ENCODE measurements at places on chromosomes 2 and 18.

- no peak for DNase-seq
- H3K36me3 ChIP-seq, result no peaks in the 10 kb centered on the region
- no peak overlapping the region for H3K27ac ChIP-seq
- peaks cover 4% of the 10 kb centered on the region for H3K27me3 ChIP-seq
- no peaks in the 10 kb centered on the region for H3K4me1 ChIP-seq
These were observed 220.7 kb upstream of the MC4R start for GRCh38 chr18:60593249-60593648.

GRCh38 chr2:68469935-68470334 lies 2.5 kb downstream of the APLF start:
- H3K27ac ChIP-seq, result no peak overlapping the region
- peaks cover 58% of the 10 kb centered on the region for H3K4me1 ChIP-seq
- DNase-seq, result no peak
- H3K4me3 ChIP-seq, result no peak overlapping the region

GRCh38 chr2:128531856-128532255 lies 213.2 kb upstream of the HS6ST1 start:
- H3K27ac ChIP-seq, result no peak overlapping the region
- no peaks in the 10 kb centered on the region for H3K36me3 ChIP-seq
- H3K27me3 ChIP-seq, result peaks cover 18% of the 10 kb centered on the region
- H3K4me1 ChIP-seq, result peaks cover 13% of the 10 kb centered on the region

DNA sequence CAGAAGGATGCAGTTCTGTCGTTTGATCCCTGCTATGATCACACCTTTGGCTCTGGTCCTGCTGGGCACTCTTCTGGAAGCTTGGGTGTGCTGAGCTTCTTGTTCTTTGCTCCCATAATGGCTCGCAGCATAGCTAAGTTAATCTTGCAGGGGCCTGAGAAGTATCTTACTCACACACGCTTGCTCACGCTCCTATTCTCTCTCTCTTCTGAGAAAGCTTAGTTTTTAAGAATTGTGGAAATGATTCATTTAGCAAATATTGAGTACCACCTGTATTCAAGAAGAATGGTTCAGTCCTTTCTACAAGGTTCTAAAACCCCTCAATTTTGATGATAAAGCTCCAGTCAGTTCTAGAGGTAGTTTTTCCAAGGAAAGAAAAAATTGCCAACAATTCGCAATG lies 40.6 kb downstream of the XRCC5 start:
- H3K4me1 ChIP-seq, result no peaks in the 10 kb centered on the region
- H3K36me3 ChIP-seq, result peaks cover 67% of the 10 kb centered on the region
- DNase-seq, result no peak
- no peaks in the 10 kb centered on the region for H3K27me3 ChIP-seq

DNA sequence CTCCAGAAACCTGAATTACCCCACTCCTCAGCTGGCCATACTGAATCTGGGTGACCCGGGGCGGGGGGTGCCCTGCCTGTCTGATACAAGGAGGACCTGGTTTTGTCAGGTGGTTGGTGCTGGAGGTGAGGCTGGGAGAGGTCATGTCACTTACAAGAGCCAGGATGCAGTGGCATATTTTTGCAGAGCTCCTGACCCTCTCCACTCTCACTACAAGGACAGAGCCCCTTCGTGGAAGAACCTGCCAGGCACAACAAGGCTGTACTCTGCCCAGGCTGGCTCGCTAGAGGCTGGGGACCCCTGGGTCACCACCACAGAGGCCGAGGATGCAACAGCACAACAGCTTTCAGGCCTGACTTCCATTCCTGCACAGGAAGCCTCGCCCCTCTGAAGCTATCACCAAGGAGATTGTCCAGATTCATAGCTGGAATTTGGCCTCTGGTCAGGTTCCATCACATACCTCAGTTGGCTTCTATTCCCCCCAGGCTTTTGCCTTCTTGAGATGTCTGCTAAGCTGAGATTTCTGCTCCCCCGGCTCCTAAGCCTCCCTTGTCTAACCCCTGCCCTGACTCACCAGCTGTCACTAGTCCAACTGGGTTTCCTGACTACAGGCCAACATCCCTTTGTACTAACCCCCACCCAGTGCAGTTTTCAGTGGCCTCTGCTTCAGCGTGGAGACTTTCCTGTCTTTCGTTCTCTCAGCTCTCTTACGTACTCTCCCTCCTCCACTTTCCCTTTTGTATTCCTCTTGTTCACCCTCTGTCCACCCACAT lies 132.5 kb upstream of the EPAS1 start:
- H3K27ac ChIP-seq, result no peak overlapping the region
- no peak overlapping the region for H3K4me3 ChIP-seq
- H3K36me3 ChIP-seq, result no peaks in the 10 kb centered on the region
- no peak for DNase-seq
- H3K27me3 ChIP-seq, result peaks cover 3% of the 10 kb centered on the region

- H3K36me3 ChIP-seq, result peaks cover 17% of the 10 kb centered on the region
- peaks cover 2% of the 10 kb centered on the region for H3K27me3 ChIP-seq
- no peak overlapping the region for H3K4me3 ChIP-seq
- no peak overlapping the region for H3K27ac ChIP-seq
These were observed 83.5 kb upstream of the CDCA7 start for GRCh38 chr2:173271135-173271534.

GRCh38 chr2:62800618-62801017 lies 95.1 kb downstream of the EHBP1 start:
- no peaks in the 10 kb centered on the region for H3K27me3 ChIP-seq
- H3K4me3 ChIP-seq, result no peak overlapping the region
- H3K4me1 ChIP-seq, result no peaks in the 10 kb centered on the region
- H3K36me3 ChIP-seq, result peaks cover 10% of the 10 kb centered on the region
- no peak overlapping the region for H3K27ac ChIP-seq

DNA sequence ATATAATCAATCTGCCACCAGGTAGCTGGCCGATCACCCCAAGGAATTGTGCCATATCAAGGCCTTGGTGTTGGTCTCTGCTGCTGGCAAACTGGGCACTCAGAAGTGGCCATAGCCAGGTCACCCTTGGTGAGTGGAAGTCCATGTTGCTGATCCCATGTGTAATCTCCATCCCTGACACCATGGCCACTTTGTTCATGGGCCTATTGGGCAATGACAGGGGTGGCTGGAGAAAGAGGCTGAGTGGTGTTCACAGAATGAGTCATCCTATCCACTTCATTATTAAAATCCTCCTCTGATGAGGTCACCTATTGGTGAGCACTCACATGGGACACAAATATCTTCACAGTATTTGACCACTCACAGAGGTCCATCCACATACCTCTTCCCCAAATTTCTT lies 26.7 kb upstream of the CD226 start:
- H3K4me1 ChIP-seq, result no peaks in the 10 kb centered on the region
- no peak for DNase-seq
- no peak overlapping the region for H3K4me3 ChIP-seq
- H3K36me3 ChIP-seq, result peaks cover 41% of the 10 kb centered on the region
- H3K27me3 ChIP-seq, result peaks cover 3% of the 10 kb centered on the region

DNA sequence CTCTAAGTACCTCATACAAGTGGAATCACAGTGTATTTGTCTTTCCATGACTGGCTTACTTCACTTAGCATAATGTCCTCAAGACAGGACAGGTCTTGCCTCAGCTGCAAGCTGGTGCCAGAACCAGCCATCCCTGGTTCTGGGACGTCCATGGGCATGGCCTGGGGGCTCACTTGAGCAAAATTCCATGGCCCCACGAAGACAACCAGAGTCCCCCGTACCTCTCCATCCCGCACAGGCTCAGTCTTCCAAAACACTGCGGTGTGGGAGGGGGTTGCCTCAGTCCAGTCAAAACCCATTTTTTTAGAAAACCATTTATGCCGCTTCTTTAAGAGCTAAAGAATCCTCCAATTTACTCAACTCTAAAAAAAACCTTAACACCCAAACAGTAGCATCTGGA lies 21.7 kb upstream of the CABLES1 start:
- H3K27me3 ChIP-seq, result no peaks in the 10 kb centered on the region
- H3K4me1 ChIP-seq, result peaks cover 40% of the 10 kb centered on the region
- H3K27ac ChIP-seq, result no peak overlapping the region
- peaks cover 6% of the 10 kb centered on the region for H3K36me3 ChIP-seq
- no peak overlapping the region for H3K4me3 ChIP-seq

- H3K27me3 ChIP-seq, result peaks cover 31% of the 10 kb centered on the region
- no peak overlapping the region for H3K4me3 ChIP-seq
- no peak overlapping the region for H3K27ac ChIP-seq
- DNase-seq, result no peak
- peaks cover 15% of the 10 kb centered on the region for H3K4me1 ChIP-seq
These were observed 56.2 kb upstream of the ATP8B1 start for GRCh38 chr18:57859314-57859713.

DNA sequence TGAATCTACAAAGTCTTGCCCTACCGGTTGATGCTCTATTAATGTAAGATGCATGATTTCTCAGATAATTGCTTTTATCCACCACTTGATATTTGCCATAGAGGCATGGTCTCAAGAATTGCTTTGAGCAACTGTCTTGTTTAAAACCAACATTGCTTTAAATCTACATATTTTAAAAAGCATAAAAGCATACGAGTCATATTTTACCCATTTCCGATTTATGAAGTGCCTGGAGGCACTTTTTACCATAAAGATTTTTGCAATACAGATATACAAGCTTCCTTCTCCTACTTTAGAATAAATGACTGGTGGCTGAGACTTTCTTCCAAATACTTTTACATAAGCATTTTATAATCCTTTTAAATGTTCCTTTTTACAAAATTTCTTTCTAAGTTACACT lies 517.6 kb downstream of the TXNL1 start:
- no peaks in the 10 kb centered on the region for H3K36me3 ChIP-seq
- no peak overlapping the region for H3K27ac ChIP-seq
- peaks cover 22% of the 10 kb centered on the region for H3K4me1 ChIP-seq
- no peak for DNase-seq
- no peaks in the 10 kb centered on the region for H3K27me3 ChIP-seq
- H3K4me3 ChIP-seq, result no peak overlapping the region

DNA sequence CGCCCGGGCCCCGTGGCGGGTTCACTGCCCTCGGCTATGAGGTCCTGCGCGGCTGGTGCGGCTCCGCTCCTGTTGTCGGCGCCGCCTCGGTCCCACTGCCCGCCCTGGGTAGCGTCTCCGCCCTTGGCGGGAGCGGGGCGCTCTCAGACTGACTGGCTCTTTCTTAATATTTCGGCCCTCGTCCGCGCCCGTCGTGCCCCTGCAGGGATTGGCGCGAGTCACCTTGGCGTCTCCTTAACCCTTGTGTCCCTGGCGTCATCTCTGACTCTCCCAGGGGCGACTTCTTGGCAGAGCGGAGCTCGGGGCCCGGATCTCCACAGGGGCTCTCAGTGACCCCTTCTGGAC lies 1.3 kb downstream of the PTMA start:
- H3K27me3 ChIP-seq, result peaks cover 2% of the 10 kb centered on the region
- H3K4me3 ChIP-seq, result peak overlapping the region; percentile 93
- DNase-seq, result peak; percentile 49
- peaks cover 35% of the 10 kb centered on the region for H3K4me1 ChIP-seq
- H3K27ac ChIP-seq, result peak overlapping the region; percentile 97

DNA sequence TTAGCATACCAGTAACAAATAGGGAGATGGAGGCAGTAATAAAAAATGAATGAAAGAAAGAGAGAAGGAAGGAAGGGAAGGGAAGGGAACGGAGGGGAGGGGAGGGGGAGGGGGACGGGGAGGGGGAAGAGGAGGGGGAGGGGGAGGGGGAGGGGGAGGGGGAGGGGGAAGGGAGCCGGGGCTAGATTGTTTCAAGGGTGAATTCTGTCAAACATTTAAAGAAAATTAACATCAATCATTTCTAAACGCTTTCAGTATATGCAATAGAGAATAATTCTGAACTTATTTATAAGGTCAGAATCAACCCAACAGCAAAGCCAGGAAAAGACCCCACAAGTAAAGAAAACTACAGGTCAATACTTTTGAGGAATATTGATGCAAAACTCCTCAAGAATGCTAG lies 858.8 kb upstream of the GYPC start:
- H3K4me1 ChIP-seq, result no peaks in the 10 kb centered on the region
- peaks cover 9% of the 10 kb centered on the region for H3K36me3 ChIP-seq
- H3K27ac ChIP-seq, result no peak overlapping the region

GRCh38 chr2:168138901-168139300 lies 108.5 kb downstream of the STK39 start:
- peaks cover 15% of the 10 kb centered on the region for H3K4me1 ChIP-seq
- no peaks in the 10 kb centered on the region for H3K27me3 ChIP-seq
- DNase-seq, result no peak
- H3K36me3 ChIP-seq, result peaks cover 39% of the 10 kb centered on the region
- no peak overlapping the region for H3K27ac ChIP-seq
- no peak overlapping the region for H3K4me3 ChIP-seq

- H3K4me3 ChIP-seq, result no peak overlapping the region
- H3K4me1 ChIP-seq, result no peaks in the 10 kb centered on the region
- DNase-seq, result no peak
- peaks cover 7% of the 10 kb centered on the region for H3K27me3 ChIP-seq
- H3K36me3 ChIP-seq, result no peaks in the 10 kb centered on the region
These were observed 21.6 kb upstream of the SLC9A2 start for GRCh38 chr2:102597788-102598187.

DNA sequence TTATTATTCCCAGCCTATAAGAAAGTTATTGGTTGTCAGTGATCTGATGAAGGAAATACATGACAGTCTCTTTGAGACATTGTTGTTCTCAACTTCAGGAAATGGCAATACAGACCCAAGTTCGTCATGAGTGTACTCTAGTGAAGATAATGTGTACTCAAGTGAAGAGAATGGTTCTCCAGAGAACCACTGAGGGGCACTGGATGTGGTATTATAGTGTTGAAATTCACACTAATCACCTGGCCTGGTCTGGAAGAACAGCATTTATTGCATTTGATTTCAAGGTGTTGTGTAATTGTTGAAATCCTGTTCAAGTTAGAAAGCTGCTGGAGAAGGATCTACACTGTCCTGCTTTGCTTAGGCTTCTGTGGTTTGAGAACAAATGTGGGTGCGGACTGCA lies 23.4 kb upstream of the OTX1 start:
- H3K36me3 ChIP-seq, result peaks cover 13% of the 10 kb centered on the region
- no peaks in the 10 kb centered on the region for H3K4me1 ChIP-seq
- H3K27ac ChIP-seq, result no peak overlapping the region
- no peak for DNase-seq
- no peaks in the 10 kb centered on the region for H3K27me3 ChIP-seq
- H3K4me3 ChIP-seq, result no peak overlapping the region

- H3K4me1 ChIP-seq, result no peaks in the 10 kb centered on the region
- H3K27me3 ChIP-seq, result peaks cover 3% of the 10 kb centered on the region
- DNase-seq, result no peak
These were observed 19.8 kb downstream of the CCT7 start for GRCh38 chr2:73253901-73254300.

GRCh38 chr18:47150029-47150823 lies at the start of gene HDHD2:
TSS of gene HDHD2 (minus strand) at chr18:47150500. CDS start at chr18:47136439, 14,061 bp downstream.
- DNase-seq, result peak; percentile 88
- no peaks in the 10 kb centered on the region for H3K27me3 ChIP-seq
- peaks cover 25% of the 10 kb centered on the region for H3K36me3 ChIP-seq

DNA sequence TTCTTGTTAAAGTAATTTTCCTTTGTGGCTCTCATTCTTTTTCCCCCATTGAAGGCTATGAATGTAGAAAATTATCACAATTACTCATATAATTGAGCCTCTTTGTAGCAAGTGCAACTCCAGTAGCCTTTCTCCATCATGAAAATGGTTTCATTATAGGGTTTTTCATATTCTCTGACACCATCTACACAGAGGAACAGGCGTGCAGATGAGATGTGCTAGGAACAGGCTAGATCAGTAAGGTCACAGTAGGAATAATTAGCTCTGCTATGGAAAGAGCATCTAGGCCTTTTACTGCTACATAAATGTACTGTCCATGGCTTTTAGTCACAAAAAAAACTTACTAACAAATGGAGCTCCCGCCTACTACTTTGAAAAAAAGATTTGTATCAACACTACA lies 12.6 kb upstream of the DLX1 start:
- H3K27ac ChIP-seq, result no peak overlapping the region
- no peak for DNase-seq
- H3K36me3 ChIP-seq, result peaks cover 6% of the 10 kb centered on the region
- H3K4me3 ChIP-seq, result no peak overlapping the region

All from nephron progenitor cell (in vitro differentiated cells).